Stimulated activated CD8-positive, alpha-beta memory T cell treated with anti-CD3 and anti-CD28 coated beads, Interleukin-7, amount 100 ng/mL, for 1 hour (primary cell): ENCODE measurements at places on chromosomes 12 and 14.
A peak's percentile ranks its signal among the peaks of the same experiment; 100 is the strongest.

- no peak for DNase-seq
Measured at GRCh38 chr12:130461447-130461815, 123.7 kb downstream of the PIWIL1 start.

GRCh38 chr12:125330645-125331341, 265.6 kb downstream of the AACS start:
- peak; percentile 15 for DNase-seq

DNA sequence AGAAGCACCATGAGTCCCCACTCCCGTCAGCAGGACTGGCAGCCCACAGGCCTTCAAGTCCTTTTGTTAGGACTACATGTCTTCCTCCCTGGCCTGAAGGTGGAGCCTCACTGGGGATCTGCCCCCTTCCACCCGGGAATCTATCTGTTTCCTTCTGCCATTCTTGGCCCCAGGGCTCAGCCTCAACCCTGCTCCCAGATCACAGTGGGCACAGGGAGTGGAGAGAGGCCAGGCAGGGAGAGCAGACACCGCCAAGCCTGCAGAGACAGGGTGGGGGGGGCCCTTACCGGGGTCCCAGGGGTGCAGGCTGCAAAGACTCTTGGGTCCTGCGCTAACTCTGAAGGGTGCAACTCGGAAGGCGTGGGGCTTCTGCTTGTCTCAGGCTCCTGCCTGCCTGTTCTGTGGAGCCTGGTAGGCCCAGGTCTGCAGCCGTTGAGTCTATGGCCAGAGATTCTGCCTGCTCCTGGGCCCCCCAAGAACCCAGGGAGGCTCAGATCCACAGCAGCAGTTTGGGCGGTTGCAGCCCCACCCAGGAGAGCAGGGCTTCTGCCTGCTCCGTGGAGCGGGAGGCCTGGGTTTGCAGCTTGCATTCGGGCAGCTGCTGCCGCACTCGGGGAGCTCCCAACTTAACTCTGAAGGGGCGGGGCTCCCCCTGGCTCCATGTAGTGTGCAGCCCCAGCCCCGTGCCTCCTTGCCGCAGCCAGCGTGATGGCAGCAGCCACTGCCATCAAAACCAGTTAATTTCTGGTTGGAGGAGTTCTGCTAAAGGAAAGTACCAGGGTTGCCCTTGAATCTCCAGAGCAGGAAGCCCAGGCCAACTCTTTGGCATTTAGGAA, 21.7 kb upstream of the PLBD1 start:
- DNase-seq, result no peak

GRCh38 chr12:6200256-6201212, at the start of gene CD9:
TSS of gene CD9 (plus strand) at chr12:6200400. CDS start at chr12:6200500, 100 bp downstream.
- DNase-seq, result no peak

- no peak for DNase-seq
Measured at GRCh38 chr12:93173178-93173957, 204.4 kb upstream of the NUDT4 start.

- DNase-seq, result no peak
Measured at GRCh38 chr14:24281636-24282035, 10.2 kb upstream of the RABGGTA start.

DNA sequence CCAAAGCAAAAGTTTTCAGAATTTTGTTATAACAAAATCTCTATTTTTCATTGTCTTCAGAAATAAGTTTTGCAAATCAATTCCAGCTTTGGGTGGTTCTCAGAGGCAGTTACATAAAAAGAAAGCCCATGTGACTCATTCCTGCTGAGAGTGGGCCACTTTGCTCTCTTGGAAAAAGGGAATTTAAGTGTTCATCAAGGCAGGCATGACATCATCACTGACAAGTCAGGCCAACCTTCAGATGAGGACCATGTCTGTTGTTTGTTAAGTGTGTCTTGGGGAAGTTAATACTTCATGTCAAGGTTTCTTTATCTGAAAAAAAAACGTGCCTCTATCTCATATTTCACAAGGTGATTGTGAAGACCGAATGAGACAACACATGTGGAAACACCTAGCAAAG, 519.8 kb upstream of the TMPO start:
- DNase-seq, result no peak

- no peak for DNase-seq
Measured at GRCh38 chr12:100186071-100186470, 14.5 kb upstream of the ACTR6 start.

GRCh38 chr12:103779410-103780092, 61.5 kb downstream of the NT5DC3 start:
- no peak for DNase-seq

- DNase-seq, result no peak
Measured at GRCh38 chr12:108173160-108173559, 44.1 kb downstream of the WSCD2 start.

GRCh38 chr12:709455-710020, 42.8 kb upstream of the WNK1 start:
- DNase-seq, result no peak

- DNase-seq, result no peak
Measured at GRCh38 chr12:47376927-47377326, 297.2 kb upstream of the AMIGO2 start.

DNA sequence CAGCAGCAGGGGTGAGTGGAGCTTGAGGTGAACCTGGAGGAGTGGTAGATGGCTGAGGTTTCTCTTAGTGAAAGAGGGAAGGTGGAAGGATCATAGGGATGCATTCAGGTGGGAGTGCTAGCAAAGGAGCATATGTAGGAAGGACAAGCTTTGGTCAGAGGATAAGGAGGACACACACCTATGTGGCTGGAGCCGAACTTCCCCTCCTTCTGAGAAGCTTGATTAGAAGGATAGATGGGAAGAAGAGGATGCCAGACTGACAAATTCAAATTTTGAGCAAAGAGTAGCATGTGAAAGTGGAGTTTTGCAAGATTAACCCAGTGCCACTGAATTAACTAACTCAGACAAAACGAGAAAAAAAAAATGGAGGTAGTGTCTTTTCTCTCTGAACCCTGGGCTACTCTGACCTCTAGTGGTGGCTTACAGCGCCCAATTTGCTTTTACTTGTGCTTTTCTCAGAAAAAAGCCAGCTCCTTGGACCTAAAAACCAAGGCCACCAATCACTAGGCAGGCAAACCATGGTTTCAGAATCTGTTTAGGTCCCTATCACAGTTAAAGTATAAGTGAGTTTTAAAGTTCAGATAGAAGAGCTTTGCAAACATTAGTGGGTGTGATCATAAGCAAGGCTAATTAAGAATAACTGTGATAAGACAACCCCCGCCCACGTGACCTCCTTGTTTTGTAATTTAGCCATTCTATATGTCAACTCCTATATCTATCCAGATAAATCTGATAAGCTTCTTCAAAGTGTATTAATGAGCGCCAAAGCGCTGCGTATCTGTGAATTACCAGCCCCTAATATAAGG, 15.5 kb downstream of the EMP1 start:
- DNase-seq, result peak; percentile 49

- DNase-seq, result no peak
Measured at GRCh38 chr12:26032719-26033241, 74.3 kb downstream of the RASSF8 start.

DNA sequence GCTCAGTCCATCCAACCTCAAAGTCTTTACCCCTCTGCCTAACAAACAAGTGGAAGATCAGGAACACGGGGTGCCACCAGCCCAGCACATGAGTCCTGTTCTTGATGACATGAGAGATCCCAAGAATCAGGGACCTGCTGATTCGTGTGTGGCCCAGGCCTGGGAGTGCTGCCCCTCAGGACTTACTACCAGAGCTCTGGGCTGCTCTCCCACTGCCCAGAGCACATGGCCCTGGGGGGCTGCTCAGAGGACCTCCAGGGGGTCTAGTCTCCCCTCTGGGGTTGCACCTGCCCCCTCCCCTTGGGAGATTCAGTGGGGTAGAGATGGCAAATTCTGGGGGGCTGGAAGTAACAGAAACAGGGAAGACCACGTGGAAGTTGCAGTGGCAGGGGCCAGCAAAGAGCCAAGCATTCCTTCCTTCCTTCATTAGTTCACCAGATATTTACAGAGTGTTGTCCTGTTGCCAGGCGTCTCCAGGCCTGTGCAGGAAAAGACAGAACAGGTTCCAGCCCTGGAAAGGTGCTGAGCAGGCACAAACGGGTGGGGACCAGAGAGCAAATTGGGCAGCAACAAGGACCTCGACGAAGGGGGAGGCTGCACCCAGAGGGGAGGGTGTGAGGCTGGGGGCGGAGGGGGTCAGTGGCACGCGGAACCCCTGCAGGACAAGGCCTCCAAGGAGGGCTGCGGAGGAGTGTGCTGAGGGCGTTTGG, 45.1 kb upstream of the MEG3 start:
- DNase-seq, result no peak

- DNase-seq, result no peak
Measured at GRCh38 chr12:74899031-74899829, 310.4 kb downstream of the KCNC2 start.

GRCh38 chr12:111268738-111269572, 99.9 kb downstream of the PHETA1 start:
- DNase-seq, result no peak

- DNase-seq, result no peak
Measured at GRCh38 chr12:130649101-130650045, 66.7 kb downstream of the RIMBP2 start.

GRCh38 chr14:38185671-38186070, 22.0 kb upstream of the SSTR1 start:
- no peak for DNase-seq

GRCh38 chr12:117067638-117068037, 31.6 kb downstream of the TESC start:
- DNase-seq, result no peak

DNA sequence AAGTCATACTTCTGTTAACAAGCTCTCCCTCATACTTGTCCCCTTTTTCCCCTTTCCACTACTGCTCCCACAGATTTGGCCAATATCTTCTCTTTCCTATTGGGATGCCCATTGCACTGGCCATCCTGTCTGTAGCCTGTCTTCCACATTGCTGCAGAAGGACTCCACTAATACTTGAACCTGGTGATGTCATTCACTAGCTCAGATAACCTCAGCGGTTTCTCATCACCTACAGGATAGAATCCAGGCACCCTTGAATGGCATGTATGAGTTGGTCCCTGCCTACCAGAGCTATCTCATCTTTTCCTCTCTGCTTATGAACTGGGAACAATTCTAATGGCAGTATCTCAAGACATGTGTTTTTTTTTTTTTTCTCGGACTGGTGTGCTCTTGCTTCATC, 84.6 kb downstream of the PTPRR start:
- no peak for DNase-seq

DNA sequence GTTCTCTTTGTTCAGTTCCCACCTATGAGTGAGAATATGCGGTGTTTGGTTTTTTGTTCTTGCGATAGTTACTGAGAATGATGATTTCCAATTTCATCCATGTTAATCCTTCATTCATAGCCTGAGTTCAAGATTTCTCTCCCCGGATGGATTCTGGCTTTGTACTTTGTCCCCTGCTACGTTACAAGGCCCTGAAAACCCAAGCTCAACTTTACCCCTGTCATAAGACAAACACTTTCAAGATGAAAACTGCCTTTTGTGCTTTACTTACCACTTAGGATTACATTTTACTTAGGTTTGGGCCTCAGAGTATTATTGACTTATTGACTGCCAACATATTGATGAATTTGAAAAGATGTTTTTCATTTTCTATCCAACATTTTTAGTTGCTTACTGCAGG, 36.3 kb downstream of the FOXA1 start:
- DNase-seq, result no peak

- DNase-seq, result no peak
Measured at GRCh38 chr14:65210822-65211182, 108.5 kb upstream of the MAX start.

GRCh38 chr12:71460850-71461609, 21.4 kb downstream of the LGR5 start:
- no peak for DNase-seq

DNA sequence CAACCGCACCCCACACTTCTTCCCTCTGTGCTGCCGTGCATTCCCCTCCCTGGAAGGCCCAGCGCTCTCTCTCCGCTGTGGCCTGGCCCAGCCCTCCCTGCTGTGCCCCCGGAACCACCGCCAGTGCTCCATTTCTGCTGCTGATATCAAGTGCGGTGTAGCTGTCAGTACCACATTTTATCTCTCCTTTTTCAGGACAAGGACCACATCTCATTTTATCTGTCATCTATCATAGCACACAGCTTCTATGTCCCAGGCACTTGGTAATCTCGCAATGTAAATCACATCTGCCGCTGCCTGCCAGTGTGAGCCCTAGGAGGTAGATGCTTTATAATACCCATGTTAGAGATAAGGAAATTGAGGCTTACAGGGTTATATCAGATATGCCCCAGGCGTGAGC, 18.3 kb downstream of the IL31 start:
- DNase-seq, result no peak

DNA sequence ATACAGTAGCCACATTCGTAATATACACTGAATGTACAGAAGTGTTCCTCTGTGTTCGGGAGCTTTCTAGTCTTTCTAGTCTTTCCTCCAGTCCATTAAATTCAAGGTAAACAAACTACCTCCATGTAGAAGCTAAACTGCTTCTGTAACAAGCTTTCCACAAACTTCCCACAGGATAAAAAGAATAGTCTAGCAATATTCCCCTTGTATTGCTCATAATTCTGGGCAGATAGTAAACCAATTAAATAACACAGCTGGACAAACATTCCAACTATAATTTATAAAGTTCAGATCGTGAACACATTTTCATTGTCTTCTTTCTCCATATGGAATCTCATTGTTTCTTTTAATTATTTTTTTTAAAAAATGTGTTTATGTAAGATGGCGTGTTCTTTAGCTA, 307.2 kb downstream of the AEBP2 start:
- no peak for DNase-seq

DNA sequence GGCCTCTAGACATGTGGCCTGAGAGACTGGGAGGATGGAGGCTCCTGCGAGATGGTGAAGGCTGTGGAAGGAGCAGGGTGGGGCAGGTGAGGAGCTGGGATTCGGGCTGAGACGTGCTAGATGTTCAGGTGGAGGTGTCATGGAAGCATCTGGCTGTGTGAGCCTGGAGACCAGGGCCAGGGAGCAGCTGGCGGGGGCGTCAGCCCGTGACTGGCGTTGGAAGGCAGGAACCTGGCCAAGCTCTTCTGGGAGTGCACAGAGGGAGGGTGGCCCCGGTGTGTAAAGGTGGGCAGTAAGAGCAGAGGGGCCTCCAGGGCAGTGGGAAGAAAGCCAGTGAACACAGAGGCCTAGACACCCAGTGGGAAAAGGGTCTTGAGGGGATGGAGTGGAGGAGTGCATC, 55.1 kb upstream of the RD3L start:
- no peak for DNase-seq

- no peak for DNase-seq
Measured at GRCh38 chr12:76032043-76032981, 736 bp upstream of the PHLDA1 start.

DNA sequence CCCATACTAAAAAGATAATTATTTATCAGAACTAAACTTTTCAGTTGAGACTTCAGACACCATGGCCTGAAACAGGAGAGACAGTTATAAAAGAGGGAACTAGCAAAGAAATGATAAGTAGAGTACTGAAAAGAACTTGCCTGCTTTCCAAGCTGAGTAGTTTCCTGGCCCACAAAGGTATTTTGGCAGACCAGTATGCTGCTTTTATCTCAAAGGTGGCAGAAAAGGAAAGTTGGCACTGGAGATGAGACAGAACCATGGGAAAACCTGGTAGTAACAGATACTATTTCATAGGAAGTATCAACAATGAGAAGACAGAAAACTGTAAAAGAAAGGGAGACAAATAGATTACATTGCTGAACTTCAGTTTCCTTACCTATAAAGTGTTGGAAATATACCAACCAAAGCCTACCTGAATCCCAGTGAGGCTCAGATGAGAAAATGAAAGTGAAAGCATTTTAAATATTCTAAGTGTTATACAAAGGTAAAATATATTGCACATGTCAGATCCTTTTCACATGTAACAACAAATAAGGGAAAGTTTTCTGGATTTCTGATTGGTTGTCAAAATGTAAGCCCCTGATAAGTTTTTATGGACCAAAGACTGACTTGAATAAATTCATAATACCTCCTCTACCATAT, 155.3 kb upstream of the FSCB start:
- DNase-seq, result no peak

GRCh38 chr12:120760349-120761254, 35.0 kb downstream of the ACADS start:
- no peak for DNase-seq
